ENCODE measurements at places on chromosomes 5 and 9. TPM values are rescaled to one million over a fixed set of nuclear protein-coding genes. Genes with fewer than 3 reads are reported as not detected.

DNA sequence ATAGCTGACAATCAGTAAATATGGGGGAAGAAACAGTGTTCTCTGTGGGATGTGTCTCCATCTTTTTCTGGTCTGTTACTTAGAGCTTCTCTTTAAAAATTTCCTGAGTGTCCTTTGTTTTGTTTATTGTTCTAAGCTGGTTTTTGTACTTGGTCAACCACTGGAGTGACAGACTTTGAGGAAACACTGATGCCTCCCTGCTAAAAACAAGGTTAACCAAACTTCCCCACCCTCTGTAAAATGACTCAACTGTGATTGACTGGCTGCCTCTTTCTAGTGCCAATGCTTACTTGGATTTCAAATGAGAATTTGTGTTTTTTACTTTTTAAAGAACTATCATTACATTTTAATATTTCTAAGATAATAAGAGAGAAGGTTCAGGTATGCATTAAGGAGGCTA lies 65.1 kb upstream of the SPINK5 start:
- DNase-seq, result no peak

INSYN2B gene
- total RNA-seq, result 9.9 TPM

DNA sequence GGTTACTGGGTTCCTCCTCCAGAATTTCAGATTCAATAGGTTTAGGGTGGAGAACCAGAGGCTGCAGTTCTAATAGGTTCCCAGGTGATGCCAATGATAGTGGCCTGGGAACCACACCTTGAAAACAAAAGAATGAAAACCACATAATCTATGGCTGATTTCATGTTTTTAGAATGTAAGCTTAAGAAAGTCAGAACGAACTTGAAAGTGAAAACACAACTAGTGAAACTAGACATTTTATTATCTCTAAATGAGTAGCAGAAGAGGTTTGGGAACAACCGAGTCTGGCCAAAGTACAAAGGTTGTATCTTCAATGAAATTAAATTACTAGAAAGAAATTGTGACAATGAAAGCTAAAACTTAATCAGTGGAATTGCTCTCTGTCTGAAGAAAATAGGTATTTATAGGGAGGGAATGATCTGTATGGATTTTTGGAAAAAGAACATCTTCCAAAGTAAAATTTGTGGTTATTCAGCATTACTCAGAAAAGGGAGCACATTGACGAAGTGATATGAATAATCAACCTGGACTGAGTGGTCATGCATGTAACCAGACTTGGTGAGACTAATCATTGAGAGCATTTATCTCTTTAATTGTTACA lies 24.9 kb upstream of the CEP120 start:
- no peak for DNase-seq

GRCh38 chr5:159851053-159851452 lies 65.2 kb upstream of the ADRA1B start:
- DNase-seq, result no peak

DNA sequence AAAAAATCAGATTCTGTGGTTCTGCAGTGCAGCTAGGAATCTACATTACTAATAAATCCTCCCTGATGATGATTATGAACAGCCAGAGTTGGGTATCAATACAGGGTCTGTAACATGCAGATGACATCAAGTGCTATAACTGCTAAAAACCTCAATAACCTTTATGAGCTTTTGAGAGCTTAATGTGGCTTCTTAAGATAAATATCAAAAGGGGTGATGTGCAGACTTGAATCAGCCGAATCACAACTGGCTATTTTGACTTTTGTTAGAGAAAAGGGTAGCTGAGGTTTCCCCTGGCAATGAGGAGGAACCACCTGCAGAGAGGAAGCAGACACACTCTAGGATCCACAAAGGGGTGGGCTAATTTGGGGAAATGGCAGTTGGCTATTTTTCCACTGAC lies 30.2 kb downstream of the CAPSL start:
- no peak for DNase-seq

IFNE gene
- total RNA-seq, result 1.4 TPM

DNA sequence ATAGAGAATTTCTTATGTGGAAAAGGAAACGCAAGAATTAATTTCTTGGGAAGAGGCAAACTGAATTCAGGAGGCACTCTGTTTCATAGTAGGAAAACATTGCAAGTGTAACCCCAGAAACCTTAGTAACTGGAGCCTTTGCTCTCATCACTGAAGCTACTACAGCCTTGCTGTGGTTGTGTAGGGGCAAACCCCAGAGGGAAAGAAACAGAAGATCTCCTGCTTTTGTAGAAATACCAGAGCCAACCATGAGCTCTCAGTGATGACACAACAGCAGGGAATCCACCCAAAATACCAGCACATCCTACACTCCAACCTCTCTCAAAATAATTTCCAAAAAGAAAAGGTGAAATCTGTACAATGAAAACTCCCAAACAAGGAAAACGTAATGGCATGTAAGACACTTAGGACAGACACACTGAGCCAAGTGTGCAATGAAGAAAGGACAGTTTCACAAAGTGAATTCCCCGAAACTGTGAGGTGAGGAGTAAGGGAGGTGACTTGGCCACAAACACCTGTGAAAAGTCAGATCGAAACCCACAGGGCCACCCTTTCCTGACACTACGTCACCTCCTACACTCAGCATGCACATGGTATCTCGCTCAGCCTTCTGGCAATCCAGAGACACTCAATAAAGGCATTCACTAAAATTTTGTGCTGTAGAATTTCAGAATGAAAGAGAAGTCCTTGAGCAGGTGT lies 8.5 kb upstream of the ACSL6 start:
- no peak for DNase-seq
